NCI-H510A (cell line): ENCODE measurements at places on chromosomes 7 and 10.

DNA sequence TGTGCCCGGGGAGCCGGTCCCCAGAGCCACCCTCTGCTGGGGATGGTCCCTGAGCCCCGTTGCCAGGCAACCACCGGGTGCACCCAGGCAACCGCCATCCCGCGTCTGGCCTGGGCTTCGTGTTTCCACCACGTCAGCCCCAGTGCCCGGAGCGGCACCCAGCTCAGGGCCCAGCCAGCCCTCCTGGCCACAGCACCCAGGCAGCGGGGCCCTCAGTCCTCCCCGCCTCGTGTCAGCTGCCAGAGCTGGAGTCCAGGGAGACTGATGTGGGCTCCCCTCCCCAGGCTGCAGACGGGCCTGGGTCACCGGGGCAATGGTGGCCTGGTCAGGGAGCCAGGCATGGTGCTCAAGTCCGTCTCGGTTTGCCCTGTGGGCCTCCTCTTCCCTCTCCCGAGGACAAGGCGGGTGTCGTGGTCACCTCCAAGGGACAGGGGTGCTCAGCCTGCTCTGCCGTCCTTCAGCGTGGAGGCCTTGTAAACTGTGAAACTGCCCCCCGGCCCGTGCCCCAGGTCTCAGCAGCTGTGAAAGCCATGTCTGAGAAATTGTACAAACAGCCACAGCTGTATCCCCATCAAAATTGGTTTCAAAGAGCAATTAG, 72.5 kb downstream of the MICALL2 start:
- no peak for DNase-seq

GRCh38 chr7:87712571-87712970, 84.4 kb downstream of the RUNDC3B start:
- no peak for DNase-seq

GRCh38 chr7:122736183-122736582, 33.5 kb upstream of the RNF148 start:
- DNase-seq = no peak

GRCh38 chr7:26375726-26376174, 84.1 kb downstream of the SNX10 start:
- DNase-seq = no peak

GRCh38 chr7:12757443-12757842, 70.0 kb downstream of the ARL4A start:
- DNase-seq = no peak

- DNase-seq = peak; percentile 48
Measured at GRCh38 chr10:100338434-100339036, 8.5 kb upstream of the SCD start.

GRCh38 chr10:14513123-14513522, 182.4 kb upstream of the FRMD4A start:
- no peak for DNase-seq

DNA sequence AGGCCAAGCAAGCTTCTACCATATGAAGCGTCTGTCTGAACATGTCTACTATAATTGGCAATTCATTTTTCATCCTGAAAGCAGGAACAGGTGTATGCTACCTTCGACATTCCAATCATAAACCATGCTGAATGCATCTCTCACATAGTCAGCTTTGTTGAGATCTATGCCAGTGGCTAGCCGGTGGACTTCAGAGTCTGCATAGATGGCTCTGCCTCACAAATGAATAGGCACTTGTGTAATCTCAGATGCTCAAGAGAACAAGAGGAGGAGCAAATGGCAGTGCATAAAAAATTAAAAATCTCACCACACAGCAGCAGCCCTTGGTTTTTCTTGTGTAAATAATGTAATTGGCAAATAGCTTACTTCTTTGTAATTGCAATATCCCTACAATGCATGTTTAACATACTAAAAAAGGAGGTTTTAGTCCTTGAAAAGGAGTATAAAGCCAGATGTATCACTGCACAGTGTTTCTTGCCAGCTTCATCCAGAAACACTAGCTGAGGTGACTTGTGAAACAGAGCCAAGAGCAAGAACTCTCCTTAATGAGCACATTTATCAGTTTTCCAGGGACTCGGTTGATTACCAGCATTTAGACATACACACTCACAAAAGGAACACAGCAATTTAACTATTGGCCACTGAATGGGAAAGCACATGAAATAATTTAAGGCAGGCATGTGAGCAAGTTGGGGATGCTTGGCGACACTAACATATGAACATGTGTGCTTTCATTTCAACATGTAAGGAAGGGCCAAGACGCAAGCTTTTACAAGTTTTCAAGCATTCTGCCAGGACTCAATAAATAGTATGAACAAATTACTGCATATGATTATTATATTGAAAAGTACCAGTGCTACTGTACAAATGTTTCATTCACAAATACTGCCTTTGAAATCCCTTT, 249.9 kb upstream of the PLXNA4 start:
- no peak for DNase-seq

DNA sequence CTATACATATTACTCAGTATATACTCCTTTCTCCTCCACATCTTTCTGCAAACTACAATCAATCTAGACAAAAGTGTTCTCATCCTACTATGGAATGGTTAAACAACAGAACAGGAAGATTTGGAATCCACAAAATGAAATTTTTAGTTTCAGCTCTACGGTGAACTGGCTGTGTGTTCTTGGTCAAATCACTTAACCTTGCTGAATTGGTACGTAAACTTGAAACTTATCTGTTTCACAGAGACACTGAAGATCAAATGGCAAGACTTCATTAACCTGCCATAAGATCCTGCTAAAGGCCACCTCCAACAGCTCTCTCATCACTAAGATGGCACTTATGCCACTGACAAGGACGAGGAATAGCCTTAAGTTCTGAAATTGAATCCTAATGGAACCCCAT, 1.5 kb downstream of the NUDCD3 start:
- no peak for DNase-seq

GRCh38 chr7:30751696-30752273, at the start of gene INMT:
Gene INMT (plus strand): TSS chr7:30752135. CDS start chr7:30752151, 16 bp downstream.
- no peak for DNase-seq

GRCh38 chr7:102396710-102397019, 502 bp downstream of the PRKRIP1 start:
- DNase-seq = no peak

DNA sequence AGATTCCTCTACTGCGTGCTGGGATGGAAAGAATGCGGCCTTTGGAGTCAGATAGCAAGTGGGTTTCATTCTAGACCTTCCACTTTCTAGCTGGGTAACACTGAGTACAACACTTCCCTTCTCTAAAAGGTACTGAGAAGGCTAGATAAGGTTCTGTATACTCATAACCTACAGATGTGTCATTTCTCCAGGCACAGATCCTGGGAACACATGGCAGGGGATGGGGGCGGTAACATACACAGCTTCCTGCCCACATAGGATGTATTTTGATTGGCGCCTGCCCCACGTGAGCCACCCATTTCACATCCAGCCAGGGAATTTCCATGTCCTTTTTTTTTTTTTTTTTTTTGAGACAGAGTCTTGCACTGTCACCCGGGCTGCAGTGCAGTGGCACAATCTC, 31.8 kb downstream of the KLRG2 start:
- DNase-seq = no peak

DNA sequence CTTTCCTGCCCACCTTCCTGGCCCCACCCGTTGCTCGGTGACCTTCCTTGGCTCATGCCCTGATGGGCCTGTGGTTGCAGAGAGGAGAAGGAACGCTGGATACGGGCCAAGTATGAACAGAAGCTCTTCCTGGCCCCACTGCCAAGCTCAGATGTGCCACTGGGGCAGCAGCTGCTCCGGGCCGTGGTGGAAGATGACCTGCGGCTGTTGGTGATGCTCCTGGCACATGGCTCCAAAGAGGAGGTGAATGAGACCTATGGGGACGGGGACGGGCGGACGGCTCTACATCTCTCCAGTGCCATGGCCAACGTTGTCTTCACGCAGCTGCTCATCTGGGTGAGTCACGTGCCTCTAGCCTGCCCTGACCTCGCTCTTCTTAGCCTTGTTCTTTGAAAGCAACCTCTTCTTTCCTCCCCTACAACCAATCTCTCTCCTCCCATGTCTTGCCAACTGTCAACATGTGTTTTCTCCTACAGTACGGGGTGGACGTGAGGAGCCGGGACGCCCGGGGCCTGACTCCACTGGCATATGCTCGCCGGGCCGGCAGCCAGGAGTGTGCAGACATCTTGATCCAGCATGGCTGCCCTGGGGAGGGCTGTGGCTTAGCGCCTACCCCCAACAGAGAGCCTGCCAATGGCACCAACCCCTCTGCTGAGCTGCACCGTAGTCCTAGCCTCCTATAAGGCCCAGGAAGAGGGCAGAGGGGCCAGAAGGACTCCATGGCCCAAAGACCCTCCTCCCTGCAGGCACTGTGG, 24.1 kb downstream of the GBX1 start:
- DNase-seq = no peak

- no peak for DNase-seq
Measured at GRCh38 chr10:71351628-71352319, 32.7 kb downstream of the SLC29A3 start.

DNA sequence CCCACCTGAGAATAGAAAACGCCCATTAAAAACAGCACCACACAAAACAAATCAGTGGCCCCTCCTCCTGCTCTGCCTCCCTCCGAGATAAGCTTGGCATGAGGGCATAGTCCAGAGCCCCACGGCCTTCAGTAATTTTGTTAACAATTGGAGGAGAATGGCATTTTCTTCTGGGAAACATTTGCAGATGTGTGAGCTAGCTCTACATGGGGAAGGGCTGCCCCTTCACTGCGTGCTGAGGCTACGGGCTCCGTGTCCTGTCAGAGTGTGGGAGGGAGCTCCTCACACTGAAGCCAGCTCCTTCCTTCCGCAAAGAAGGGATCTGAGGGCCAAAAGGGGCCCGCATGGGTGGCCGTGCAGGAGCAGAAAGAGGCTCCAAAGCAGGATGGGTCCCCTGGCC, 15.2 kb downstream of the GRK5 start:
- DNase-seq = no peak

GRCh38 chr7:100352984-100353684, 4.8 kb upstream of the PILRB start:
- DNase-seq = no peak

- no peak for DNase-seq
Measured at GRCh38 chr7:12004581-12004980, 172.6 kb upstream of the THSD7A start.

- no peak for DNase-seq
Measured at GRCh38 chr7:21867816-21868575, 77.7 kb downstream of the CDCA7L start.

DNA sequence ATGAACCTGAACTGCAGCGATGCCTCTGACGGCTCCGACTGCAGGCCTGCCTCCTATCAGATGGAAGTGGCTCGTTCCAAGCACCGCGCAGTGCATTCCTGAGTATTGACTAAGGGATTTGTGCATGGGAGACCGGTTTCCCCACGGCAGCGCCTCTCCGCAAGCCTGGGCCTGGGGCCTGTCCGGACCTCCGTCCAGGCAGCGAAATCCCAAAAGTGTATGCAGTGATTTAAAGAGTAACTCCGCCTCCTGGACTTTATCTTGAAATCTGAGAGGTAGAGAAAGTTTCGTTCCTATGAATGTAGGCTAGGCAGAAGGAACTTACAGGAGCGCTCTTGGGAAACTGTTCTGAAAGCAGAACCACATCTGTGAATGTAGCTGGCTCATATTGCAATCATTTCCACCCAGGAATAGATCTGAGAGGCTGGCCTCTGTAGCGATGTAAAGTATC, 106.2 kb upstream of the CELF2 start:
- no peak for DNase-seq

GRCh38 chr7:132489776-132490237, 86.5 kb downstream of the PLXNA4 start:
- DNase-seq = no peak

DNA sequence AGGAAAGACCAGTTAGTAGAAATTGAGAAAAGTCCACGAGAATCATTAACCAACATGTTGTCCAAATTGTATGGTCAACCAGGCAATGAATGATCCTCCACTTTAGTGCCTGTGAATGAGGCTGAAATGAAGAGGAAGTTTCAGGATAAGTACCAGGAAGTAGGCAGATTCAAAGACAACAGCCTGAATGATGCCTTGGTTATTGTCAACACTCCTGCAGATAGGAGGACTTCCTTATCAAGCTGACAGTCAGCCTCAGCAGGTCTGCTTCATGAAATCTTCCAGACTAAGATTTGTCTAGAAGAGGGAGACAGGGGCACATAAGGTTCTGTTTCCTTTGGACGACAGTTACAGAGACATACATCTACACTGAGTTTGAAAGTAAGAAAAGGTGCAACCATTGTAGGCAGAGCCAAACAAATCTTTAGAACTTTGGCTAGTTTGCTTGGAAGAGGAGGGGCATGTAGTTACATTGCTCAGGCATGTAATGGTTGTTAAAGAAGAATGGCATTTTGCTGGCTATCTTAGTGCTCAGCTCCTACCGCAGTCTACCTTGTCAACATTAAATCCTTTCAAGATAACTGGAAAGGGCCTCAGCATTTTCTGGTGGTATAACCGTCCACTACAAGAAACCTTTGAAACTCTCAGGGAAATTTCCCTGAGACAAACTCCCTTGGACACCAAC, 81.4 kb downstream of the ABI1 start:
- DNase-seq = no peak

- no peak for DNase-seq
Measured at GRCh38 chr7:128869944-128870285, 7.3 kb downstream of the ATP6V1F start.

DNA sequence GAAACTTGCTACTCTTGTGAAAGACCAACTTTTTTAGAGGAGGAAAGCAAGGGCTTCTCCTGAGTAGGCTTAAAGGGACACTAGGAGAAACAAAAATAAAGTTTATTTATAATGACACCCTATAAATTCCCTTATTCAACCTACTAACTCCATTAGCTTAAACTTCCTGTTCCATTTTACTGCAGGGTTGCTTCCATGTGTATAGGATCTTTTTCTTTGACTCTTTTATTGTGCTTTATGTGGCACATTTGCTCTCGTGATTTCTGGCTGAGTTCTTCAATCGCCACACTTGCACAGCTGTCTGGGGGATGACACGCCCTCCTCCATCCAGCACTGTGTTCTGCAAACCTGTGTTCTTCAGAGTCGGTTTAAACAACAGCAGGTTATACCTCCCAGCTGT, 225.7 kb upstream of the NPVF start:
- DNase-seq = no peak

DNA sequence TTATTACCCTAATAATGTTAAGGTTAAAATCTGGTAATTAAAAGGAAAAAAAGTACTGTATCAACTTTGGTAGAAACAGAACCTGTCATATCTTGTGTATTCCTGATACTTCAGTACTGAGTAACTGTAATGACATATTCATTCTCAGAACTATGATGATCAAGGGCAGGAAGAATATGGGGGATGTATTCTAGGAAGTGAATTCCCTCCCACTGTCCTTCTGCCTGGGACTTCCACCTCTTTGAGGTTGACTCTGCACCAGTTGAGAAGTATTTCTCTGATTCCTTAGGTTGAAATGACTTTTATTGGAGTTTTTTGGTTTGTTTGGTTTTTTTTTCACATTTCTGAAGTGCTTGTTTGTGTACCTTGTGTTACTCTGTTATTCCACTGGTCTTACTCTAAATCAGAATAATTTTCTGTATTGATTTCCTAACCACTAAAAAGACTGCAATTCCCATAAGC, 36.9 kb downstream of the WASL start:
- no peak for DNase-seq

- DNase-seq = no peak
Measured at GRCh38 chr10:130627346-130628045, 491.3 kb downstream of the GLRX3 start.
